ENCODE measurements at places on chromosomes 5 and 9. TPM values are rescaled to one million over a fixed set of nuclear protein-coding genes. Genes with fewer than 3 reads are reported as not detected.

The DRD1 gene
- not detected for total RNA-seq

The LECT2 gene
- total RNA-seq, result not detected

The CCDC107 gene
- total RNA-seq, result 13.7 TPM

The TMEM232 gene
- total RNA-seq, result 1.7 TPM

The PKD2L2 gene
- total RNA-seq, result not detected

The DBH gene
- total RNA-seq, result not detected

The UAP1L1 gene
- total RNA-seq, result 21.5 TPM

The PCDHB13 gene
- total RNA-seq, result 0.89 TPM

The PCDHB12 gene
- total RNA-seq, result 0.30 TPM

The OR1J2 gene
- not detected for total RNA-seq

The PALM2AKAP2 gene
- 28.5 TPM for total RNA-seq

The SPATA9 gene
- 0.46 TPM for total RNA-seq

Data from smooth muscle cell of the umbilical artery (primary cell).